PC-3 (cell line): ENCODE measurements at places on chromosomes 11 and 22. TPM values are rescaled to one million over a fixed set of nuclear protein-coding genes. Genes with fewer than 3 reads are reported as not detected.

DNA sequence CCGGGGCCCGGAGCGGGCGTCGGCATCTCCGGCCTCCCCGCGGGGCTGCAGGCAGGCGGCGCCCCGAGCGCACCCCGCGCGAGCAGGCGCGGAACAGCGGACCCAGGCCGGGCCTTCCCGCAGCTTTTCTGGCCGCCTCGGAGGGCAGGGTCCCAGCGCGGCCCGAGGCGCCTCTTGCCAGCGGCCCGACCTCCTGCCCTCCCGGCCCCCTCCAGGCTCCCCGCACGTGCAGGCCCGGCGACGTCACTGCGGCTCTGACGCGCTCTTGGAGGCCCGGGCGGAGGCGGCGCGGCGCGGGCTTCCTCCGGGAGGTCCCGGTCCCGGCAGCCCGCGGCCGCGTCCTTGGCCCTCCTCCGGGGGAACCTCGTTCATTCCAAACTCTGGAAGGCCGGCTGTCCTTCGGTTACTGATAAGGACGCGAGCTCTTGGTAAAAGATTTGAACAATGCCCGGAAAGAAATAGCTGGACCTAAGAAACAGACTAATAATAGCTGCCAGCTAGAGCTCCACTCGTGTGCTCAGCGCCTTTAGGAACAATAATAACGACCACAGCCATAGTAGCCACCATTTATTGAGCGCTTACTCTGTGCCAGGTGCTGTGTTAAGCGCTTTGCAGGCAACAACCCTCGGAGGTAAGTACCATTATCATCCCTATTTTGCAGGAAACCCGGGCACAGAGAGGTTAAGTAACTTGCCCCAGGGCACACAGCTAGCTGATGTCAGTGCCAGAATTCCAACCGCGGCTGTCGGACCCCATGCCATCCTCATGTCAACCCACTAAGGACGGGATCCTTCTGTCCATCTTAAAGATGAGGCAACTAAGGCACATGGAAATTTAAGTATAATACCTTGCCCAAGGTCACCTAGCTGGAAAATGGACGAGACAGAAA lies 39.1 kb upstream of the CREB3L1 start:
- H3K4me1 ChIP-seq = peaks cover 28% of the 10 kb centered on the region
- DNase-seq = no peak
- H3K36me3 ChIP-seq = no peaks in the 10 kb centered on the region
- no peak overlapping the region for H3K27ac ChIP-seq
- no peaks in the 10 kb centered on the region for H3K27me3 ChIP-seq

DNA sequence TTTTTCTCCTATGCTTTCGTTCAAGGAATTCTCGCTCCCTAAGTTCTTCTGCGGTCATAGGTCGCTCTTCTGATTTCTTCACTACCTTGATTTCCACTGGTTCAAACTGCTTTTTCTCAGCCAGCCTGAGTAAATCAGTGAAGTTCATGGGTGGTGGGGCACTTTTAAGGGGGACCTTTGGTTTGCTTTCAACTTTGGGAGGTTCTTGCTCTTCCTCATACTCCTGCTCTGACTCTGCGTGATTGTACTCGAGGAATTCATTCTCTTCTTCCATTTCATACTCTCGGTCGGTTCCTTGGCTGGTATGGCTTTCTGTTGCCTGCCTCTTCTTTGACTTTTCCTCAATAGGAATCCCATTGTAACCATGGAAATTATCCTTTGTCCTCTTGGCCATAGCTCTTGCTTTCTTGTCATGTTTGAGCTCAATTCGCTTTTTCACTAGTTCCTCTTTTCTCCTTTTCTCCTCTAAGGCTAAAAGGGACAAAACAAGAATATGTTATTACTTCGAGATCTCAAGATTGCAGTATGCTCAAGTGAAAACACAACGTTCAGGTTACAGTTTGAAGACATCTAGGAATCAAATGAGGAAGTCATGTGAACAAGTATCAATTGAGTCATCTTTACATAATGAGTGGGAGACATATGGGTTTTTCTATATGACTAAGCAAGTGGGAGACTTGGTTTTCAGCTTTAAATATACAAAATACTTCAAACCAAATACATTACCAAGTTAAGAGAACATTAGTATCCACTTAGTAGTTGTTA lies 16.2 kb downstream of the MISFA start:
- peaks cover 4% of the 10 kb centered on the region; the same call in 1 of the 2 replicates for H3K4me1 ChIP-seq
- H3K27me3 ChIP-seq = no peaks in the 10 kb centered on the region
- DNase-seq = no peak
- H3K27ac ChIP-seq = no peak overlapping the region
- peaks cover 24% of the 10 kb centered on the region for H3K36me3 ChIP-seq

DNA sequence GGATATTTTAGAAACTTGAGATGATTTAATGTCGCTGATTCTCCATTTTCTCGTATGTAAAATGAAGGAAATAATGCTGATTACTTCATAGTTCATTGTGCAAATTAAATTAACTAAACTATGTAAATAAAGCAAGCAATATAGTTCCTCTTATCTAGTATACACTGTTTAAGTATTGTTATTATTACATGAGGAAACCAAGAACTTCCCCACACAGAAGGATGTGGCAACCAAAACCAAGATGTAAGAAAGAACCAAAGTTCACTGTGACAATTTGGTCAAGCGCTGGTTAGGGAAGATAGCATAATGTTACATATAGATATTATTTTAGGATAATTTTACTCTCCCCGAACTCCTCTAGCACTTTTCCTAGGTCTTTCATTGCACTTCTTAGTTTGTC lies 103.2 kb downstream of the XKR3 start:
- no peaks in the 10 kb centered on the region for H3K4me1 ChIP-seq
- no peaks in the 10 kb centered on the region for H3K27me3 ChIP-seq
- H3K27ac ChIP-seq = no peak overlapping the region
- H3K36me3 ChIP-seq = no peaks in the 10 kb centered on the region
- no peak overlapping the region for H3K4me3 ChIP-seq

DNA sequence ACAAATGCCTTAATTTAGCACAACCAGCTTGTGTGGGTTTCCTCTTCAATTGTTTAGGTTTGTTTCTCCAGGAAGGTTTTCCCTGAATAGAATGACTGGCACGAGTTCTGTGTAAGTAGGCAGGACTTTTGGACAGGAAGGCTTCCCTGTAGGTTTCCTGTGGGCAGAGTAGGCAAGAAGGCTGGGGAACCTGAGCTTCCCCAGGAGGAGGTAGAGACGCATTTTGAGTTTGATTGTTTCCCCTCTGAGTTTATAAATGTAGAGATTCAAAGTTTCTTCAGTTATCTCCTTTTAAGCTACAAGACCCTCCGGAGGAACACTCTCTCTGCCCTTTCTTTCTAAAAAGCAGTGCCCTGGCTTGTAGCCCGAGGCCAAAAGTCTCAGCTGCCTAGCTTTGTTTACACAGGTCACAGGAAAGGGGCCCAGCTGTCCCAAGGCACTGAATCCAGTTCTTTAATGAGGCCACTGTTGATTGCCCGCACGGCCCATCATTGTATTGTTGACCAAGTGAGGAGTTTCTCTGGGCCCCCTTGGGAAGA lies 66.6 kb upstream of the RDX start:
- H3K27ac ChIP-seq = peak overlapping the region; percentile 70
- H3K4me3 ChIP-seq = peak overlapping the region; percentile 46
- peaks cover 27% of the 10 kb centered on the region for H3K4me1 ChIP-seq
- no peaks in the 10 kb centered on the region for H3K36me3 ChIP-seq
- H3K27me3 ChIP-seq = no peaks in the 10 kb centered on the region
- peak; percentile 72 for DNase-seq

GRCh38 chr11:16596231-16596630 lies 142.2 kb upstream of the C11orf58 start:
- H3K36me3 ChIP-seq = no peaks in the 10 kb centered on the region
- no peak for DNase-seq
- H3K27ac ChIP-seq = no peak overlapping the region
- H3K4me3 ChIP-seq = no peak overlapping the region
- peaks cover 26% of the 10 kb centered on the region for H3K27me3 ChIP-seq
- no peaks in the 10 kb centered on the region for H3K4me1 ChIP-seq

DNA sequence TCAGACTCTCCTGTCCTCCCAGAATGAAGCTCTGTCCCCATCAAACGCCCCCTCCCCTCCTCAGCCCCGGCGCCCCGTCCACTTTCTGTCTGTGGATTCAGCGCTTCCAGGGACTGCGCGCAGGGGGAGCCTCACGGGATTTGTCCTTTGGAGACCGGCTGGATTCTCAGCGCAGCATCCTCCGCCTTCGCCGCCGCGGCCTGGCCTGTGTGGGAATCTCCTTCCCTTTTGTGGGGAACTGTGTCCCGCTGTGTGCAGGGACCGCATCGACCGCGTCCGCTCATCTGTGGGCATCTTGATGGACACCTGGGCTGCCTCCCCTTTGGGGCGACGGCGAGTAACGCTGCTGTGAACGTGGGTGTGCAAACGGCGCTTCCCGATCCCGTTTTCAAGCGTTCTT lies 1.1 kb upstream of the SCT start:
- H3K27me3 ChIP-seq = no peaks in the 10 kb centered on the region
- no peak overlapping the region for H3K4me3 ChIP-seq
- no peak overlapping the region for H3K27ac ChIP-seq
- H3K36me3 ChIP-seq = no peaks in the 10 kb centered on the region
- no peak for DNase-seq

The DENND6B gene
- 1.1 and 1.7 TPM in 2 replicates for total RNA-seq

DNA sequence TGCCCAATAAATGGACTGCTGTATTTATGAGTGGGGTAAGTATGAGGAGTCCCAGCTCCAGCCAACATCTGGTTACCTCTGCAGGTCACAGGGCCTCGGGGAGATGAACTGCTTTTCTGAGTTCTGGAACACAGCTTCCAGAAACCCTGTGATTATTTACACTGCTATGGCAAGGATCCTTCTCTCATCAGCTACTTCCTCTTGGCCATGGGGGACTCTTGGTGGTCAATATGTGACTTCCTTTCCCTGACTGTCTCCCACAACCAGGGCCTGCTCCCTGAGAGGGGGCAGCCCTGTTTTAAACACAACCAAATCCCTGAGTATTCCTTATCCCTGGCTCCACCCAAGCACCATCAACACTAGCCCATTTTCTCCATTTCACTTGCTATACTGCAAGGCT lies 10.0 kb downstream of the RHOG start:
- DNase-seq = no peak
- no peak overlapping the region for H3K4me3 ChIP-seq
- peaks cover 11% of the 10 kb centered on the region; the same call in 1 of the 2 replicates for H3K36me3 ChIP-seq
- no peaks in the 10 kb centered on the region for H3K27me3 ChIP-seq
- H3K4me1 ChIP-seq = no peaks in the 10 kb centered on the region

The OTUB1 gene
- total RNA-seq = 124 and 129 TPM in 2 replicates

GRCh38 chr11:18699269-18699596 lies 654 bp downstream of the TMEM86A start:
- no peak for DNase-seq
- H3K27ac ChIP-seq = no peak overlapping the region
